ENCODE measurements at places on chromosomes 5 and 9.

GRCh38 chr5:1376981-1377380, 32.1 kb upstream of the CLPTM1L start:
- no peak for DNase-seq

DNA sequence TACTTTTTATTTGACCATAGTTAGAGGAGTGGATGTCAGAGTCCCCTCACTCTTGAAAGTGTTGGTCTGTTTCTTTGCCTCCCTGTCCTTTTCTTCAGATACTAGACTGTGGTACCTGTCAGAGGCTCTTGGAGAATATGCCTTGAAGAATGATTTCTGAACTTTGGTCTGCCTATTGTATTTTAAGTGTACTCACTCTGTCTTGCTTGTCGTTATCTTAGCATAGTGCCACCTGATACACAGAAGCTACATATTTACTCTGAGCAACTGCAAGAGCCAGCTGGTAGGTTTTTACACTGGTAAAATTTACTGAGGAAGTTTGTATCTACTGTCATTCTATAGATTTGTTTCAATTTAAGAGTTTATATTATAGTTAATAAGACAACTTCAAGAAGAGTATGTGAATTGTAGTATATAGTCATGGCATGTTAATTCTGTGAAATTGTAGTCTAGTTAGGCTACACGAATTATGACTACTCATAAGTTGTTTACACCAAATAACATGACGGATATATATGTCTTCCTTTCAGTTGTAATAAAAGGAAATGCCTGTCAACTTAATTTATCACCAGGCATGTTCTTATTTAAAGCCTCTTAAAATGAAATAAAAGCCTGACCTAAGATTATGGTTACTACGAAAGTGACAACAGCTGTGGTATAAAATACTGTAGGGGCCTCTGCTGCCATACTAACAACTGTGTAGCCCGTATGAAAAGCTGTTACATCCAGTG, 201.7 kb downstream of the KDM4C start:
- DNase-seq, result no peak

DNA sequence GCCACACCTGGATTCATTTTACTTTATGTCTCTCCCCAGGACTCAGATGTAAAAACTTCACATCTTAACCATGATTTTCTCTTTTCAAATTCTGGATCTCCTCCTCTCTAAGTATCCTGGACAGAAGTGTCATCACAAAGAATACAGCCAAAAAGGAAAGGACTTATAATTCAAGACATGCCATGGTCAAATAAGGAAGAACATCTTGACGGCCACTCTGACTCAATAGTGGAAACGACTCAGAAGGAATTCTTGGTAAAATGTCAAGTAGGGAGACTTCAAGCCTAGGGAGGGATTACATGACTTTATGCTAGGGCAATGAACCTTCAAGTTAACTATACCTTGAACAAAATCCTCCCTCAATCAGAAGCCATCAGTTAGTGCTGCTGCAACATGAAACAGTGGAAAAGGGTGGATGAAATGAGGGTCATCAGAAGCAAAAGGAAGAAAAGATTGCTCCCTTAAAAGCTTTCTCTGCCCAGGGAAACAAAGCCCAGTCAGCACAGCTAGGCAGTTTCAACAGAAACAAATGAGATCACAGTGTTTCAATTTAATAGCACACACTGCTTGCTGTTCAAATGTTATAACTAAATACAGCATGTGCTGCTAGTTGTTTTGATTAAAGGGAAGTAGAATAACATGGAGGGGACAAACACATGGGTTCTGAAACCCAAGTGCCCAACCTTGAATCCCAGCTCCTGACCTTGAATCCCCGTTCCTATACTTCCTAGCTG, 101.4 kb downstream of the LPAR1 start:
- no peak for DNase-seq

DNA sequence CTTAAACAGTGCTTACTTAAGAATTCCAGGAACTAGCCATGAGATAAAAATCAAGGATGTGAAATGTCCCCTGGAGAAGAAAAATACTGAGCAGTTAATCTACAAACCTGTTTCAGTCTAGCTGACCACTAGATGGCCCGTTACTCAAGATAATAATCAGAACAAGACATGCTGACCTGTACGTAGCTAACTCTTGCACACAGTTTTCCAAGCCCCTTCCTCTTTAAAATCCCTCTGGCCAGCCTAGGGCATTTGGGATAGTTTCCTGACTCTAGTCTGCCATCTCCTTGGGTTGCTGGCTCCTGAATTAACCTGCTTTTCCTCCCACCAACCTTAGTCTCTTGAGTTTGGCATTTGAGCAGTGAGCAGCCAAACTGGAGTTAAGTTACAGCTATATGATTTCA, 59.2 kb upstream of the TRAF1 start:
- DNase-seq, result peak; percentile 81

DNA sequence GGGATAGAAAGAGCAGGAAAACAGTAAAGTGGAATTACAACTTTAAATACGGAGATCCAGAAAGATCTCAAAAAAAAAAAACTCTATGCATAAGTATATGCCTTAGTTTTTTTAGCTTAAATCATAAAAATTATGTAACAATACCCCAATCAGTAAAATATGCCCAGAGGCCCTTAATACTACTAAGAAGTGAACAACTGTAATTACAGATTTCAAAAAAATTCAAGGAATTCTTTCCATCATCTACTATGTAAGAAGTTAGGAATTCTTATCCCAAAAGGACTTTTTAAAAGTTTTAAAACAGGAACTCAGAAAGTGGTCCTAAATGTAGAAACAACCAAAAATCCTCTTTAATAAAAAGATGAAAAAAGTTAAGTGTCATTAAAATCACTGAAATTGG, 111.3 kb downstream of the SSBP2 start:
- DNase-seq, result no peak

DNA sequence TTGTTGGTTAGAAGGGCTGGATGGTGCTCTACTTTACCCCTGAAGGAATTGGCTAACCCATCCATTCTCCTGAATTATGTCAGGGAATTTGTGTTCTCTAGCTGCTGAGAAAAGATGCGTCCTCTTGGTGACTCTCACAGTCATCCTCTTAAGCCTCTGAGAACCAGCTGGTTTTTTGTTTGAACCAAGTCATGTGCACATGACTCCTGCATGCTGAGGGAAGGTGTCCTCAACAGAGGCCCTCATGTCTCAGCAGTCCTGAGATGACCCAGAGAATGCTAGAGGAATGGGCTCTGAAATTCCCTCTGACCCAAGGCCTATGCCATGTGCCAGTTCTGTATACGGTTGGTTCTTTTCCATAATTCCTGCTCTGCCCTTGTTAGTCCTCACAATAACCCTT, 10.4 kb upstream of the C5orf63 start:
- no peak for DNase-seq

- no peak for DNase-seq
Measured at GRCh38 chr5:44935871-44936270, 127.1 kb downstream of the MRPS30 start.

- no peak for DNase-seq
Measured at GRCh38 chr5:7828269-7828668, 22.7 kb downstream of the CFAP90 start.

GRCh38 chr5:40689438-40689837, 9.7 kb downstream of the PTGER4 start:
- DNase-seq, result no peak

DNA sequence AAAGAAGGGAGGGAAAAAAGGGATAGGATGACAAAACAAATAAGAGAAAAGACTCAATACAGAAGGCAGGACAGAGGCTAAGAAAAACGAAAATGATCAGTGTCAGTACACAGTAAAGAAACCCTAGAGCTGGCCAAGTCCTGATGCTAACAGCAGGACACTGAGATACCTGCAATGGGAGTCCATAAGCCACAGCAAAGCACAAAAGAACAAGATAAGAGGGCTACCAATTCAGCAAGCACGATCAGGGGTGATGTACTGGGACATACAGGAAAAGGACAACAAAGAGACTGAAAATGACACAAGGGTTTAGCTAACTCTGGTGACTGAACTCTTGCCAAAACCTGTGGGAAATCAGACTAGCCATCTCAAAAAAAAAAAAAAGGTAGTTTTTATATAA, 1072.6 kb upstream of the COX7C start:
- DNase-seq, result no peak

DNA sequence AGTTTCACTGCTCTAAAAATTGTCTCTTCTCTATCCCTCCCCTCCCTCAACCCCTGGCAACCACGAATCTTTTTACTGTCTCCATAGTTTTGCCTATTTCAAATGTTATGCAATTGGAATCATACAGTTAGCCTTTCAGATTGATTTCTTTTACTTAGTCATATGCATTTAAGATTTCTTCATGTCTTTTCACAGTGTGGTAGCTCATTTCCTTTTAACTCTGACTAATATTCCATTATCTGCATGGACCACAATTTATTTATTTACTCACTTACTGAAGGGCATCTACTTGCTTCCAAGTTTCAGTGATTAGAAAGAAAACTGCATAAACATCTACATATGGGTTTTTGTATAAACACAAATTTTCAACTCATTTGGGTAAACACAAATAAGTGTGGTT, 372.3 kb downstream of the CDH18 start:
- DNase-seq, result no peak

GRCh38 chr9:34777666-34778065, 67.7 kb upstream of the CCL21 start:
- no peak for DNase-seq

DNA sequence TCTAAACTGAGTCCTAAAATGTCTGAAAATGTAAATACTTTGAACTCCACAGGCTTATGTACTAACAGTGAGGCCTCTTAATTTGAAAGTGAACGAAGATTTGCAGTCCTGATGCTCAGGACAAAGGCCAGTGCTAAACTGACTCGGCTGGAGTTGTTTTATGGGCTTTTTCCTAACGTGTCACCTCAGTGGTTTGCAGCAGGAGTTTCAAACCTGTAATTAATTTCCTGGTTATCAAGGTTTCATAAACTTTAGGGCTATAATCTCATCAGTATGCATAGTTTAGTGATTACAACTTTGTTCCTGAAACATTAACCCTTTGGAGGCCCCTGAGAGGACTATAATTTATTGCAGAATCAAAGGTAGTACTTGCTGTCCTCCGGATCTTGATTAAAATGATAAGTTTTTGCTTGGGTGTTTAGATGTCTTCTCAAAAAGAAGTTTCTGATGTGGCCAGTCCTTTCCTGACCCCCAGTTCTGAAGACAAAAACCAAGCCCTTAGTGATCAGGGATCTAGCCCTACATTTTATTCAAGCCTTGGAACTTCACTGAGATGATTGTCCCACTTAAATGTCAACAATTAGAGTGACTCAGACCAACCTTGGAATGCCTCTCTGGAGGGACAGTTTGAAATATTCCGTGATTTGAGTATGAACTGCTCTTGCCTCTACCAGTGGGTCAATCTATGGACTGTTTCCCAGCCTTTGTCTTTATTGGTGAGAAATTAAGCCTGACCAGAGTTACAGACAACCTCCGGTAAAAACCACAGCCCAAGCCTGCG, 11.1 kb upstream of the S100Z start:
- no peak for DNase-seq

GRCh38 chr9:17789316-17789715, 210.4 kb downstream of the SH3GL2 start:
- no peak for DNase-seq

GRCh38 chr9:86838519-86839497, 108.5 kb downstream of the GAS1 start:
- no peak for DNase-seq

GRCh38 chr9:110785166-110785565, 116.6 kb downstream of the MUSK start:
- no peak for DNase-seq

- no peak for DNase-seq
Measured at GRCh38 chr5:77777911-77778310, 1.8 kb upstream of the TBCA start.

- peak; percentile 19 for DNase-seq
Measured at GRCh38 chr5:138212828-138213160, 329 bp downstream of the CDC23 start.

DNA sequence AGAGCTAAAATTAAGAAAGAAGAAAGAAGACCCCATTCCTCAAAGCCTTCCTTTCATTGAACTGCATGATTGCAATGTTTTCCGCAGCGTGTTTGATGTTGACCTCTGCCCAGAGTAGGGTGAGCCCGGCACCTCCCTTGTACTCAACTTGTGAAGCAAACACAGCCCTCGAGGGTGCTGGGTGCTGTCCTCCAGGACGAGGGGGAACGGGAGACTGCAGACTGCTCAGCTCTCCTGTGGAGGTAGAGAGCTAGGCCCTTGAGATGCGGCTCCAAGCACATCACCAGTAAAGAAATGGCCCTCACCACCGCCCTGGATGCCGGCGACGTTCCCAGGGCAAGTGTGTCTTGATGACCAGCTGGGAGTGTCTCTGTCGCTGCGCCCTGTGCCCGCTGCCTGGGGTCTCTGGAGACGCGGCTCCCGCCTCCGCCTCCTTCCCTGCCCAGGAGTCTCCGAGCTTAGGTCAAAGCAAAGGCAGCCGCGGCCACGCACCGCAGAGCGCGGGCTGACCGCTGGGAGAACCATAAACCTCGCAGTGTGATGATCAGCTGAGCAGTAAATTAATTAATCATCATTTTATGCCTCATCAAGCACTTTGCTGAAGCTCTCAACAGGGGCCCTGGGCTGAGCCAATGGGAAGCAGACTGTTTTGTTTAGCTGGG, 108.7 kb downstream of the IRX2 start:
- DNase-seq, result no peak

- peak; percentile 49 for DNase-seq
Measured at GRCh38 chr9:110399983-110400382, 62.3 kb upstream of the TXNDC8 start.

- no peak for DNase-seq
Measured at GRCh38 chr5:55538661-55539060, 3.9 kb upstream of the PLPP1 start.

- DNase-seq, result peak; percentile 98
Measured at GRCh38 chr9:137294091-137294680, 7.9 kb downstream of the NRARP start.

DNA sequence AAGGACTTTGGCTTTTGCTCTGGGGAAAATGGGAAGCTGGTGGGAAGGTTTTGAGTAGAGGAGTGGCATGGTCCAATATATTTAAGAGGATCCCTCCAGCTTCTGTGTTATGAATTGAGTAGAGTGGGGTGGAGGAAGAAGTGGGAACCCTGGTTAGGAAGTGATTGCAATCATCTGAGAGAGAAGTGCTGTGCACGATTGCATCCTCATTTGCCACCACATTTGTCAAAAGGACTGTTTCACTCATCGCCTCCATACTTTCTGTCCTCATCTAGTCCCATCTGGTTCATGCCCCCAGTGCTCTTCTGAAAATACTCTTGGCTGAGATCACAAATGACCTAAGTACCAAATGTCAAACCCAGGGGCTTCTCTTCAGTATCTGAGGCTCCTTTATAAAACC, 192.1 kb downstream of the RAB3C start:
- DNase-seq, result no peak

- no peak for DNase-seq
Measured at GRCh38 chr5:95907740-95908706, 53.6 kb downstream of the ELL2 start.

- no peak for DNase-seq
Measured at GRCh38 chr5:81852291-81853029, 101.6 kb upstream of the SSBP2 start.
